ENCODE measurements at places on chromosomes 6 and 20.

DNA sequence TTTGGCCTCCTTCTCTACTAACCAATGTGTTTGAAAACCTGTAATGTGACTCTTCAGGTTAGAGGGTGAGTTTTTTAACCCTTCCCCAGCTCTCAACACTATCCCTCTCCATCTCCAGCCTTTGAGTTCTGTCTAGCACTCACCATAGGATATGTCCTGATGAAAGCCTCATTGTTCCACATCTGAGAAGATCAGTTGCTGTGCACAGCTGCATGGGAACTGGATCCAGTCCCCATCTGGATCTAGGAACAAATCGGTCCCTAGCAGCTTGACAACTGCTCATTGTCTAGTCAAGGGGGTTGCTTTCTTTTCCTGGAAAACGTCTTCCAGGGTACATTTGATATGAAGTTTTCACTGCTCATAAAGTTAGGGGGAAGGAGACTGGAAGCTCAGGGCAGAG, 45.4 kb upstream of the AGPAT4 start:
- DNase-seq: no peak

DNA sequence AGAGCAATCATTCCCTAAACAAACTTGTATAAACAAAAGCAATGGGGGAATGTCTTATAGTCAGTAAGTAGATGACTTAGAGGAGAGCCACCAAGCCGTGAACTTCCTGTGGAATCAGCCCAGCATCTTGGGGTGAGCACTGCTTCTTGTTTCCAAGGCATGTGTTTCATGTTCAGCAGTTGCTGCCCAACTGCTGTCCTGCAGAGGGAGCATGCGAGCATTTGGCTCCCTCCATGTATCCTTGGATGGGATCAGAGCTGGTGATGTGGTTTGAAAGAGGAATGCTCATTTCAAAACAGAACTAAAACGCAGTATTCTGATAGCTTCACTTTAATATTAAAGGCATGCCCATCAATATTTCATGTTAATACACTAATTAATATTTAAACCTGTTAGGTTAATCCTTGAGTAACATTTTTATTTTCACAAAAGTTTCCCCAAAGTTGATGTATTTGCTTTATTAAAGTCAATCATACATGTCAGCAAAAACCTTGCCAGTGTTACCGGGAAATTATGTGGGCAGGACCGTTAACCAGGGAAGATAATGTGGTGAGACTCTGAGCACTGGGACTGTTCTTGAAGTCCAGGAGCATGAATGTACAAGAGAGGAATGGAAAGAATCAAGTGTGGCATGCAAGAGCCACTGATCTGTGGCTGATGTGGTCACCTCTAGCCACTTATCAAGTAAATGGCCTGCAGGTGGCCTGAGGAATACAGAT, 172.1 kb upstream of the GGTLC1 start:
- peak; percentile 43 for DNase-seq

DNA sequence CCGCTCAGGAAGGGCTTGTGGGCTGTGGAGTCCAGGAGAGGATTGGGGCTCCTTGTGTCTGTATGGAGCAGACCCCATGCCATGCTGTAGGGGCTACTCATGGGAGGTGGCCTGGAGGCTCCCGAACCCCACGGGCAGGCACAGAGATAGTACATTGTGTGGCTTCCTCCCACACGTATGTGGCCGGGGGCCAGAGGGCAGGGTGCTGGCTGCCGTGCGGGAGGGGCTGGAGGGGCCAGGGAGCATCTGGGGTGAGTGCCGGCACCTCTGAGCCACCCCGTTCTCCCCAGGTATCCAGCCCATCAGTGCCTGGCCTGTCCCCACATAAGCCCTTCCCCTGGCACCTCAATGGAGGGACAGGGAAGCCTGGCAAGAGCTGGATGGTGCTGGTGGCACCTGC, 7.6 kb downstream of the RBBP8NL start:
- no peak for DNase-seq

- no peak for DNase-seq
Measured at GRCh38 chr6:122778302-122778701, 1.2 kb upstream of the FABP7 start.

DNA sequence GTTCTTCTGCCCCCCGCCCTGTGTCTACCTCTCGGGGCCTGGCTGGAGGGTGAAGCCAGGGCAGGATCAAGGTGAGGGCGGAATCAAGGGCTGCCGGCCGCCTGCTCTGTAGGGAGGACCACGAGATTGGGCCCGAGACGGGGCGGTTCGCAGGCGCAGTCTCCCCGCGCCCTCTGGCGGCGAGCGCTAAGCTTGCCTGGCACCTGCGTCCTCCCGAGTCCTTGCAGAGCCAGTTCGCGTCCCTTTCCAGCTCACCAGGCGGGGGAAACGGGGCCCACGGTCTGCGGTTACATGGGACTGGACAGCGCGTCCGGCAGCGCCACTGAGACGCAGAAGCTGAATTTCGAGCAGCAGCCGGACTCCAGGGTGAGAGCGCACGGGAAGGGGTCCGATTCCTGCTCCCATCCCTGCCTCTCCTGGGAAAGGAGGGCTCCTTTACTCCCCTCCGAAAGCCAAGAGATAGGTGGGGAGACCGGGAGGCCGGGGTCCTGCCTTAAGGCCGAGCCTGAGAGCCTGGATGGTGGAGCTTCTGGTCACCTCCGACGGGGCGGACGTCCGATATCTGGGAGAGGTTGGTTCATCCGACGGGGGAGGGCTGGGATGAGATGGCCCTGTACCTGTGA, 3.6 kb upstream of the MATN4 start:
- peak; percentile 75 for DNase-seq

GRCh38 chr6:84422380-84422968, 195.0 kb upstream of the CEP162 start:
- peak; percentile 3 for DNase-seq

DNA sequence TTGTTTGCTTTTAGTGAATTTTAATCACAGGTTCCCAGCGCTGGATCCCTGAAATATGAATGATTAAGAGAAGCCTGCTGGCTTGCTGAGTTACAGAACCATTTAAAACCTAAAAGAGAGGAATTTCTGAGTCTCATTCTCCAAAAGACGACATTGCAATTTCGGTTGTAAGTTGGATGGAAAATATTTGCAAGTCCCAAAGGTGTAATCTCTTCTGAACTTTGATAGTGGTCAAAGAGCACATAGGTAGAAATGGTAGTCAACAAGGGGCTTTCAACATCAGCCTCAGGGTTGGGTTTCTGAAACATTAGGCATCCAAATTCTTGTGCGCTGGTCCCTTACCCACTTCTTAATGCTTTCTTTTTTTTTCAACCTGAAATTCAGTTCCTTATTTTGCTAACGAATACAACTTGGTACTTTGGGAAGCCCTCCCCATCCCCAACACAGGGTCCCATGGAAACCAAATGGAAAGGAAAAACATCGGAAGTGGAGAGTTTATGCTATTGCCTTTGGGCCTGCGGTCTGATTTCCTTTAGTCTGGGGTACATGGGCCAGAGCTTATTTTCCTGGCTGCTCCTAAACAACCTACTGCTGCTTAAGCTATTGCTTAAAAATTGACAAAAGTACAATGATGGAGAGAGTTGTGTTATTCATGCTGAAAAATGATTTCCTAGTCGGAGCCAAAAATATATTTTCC, 117.0 kb upstream of the KCNK16 start:
- DNase-seq: no peak

- DNase-seq: no peak
Measured at GRCh38 chr6:88722686-88723085, 240.7 kb downstream of the RNGTT start.

DNA sequence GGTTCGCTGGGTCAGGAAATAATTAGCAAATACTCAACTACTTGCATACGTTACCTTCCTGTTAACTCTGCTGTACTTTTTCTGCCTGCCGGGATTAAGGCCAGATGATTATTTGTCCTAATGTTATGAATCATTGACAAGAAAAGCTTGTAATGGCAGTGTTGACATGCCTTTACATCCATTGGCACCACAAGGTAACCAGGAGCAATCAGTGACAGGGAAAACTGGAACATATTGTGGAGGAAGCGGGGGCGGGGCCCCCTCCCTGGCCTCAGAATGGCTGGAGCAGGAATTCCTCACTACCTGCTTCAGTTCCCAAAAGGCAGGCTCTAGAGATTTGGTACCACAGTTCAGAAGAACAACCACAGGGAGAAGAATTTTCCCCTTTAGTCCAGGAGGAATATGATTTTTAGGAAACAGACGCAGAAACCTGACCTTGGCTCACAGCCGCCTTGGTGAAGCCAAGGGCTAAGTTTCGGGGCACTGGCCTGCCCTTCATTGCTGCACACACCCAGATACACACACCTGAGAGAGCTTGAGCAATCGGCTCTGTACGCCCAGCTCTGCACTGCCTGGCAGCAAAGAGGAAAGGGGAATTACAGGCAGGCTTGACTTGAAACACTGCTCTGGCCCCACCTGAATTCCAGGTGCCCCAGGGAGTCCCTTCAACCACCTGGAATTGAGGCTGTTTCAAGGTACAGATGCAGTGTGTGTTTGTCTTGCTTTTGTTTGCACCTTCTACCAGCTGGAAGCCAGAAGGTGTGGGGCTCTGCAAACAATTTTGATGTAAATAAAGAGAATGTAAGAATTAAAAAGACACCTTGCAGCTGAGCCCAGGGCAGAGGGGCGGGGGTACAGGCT, 89.8 kb downstream of the MYB start:
- no peak for DNase-seq

DNA sequence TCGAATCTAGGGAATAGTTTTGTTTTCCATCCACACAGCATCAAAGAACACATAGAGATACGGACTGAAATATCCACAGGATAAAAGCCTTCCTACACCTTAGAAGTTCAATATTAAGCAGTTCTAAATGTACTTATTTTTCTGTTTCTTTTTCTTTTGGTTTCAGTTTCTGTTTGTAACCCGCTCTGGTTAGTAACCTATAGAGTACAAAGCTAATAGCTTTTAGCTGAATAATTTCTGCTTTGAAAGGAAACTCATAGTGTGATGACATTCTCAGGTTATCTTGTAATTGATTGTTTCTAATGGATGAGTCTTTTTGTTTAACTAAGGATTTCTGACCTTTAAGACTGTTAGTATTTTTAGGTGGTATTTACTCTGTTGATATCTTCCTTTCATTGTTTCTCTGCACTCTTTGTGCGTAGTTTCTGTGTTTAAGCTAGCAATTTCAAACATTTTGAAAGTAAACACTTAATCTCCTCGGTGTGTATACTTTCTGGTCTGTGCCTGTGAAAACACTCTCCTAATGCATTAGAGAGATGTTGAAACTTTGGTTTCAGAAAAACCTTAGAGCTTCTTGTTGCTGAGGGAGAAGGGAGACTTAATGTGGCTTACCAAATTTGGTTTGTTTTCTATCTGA, 385.5 kb downstream of the HDGFL1 start:
- DNase-seq: peak; percentile 6

GRCh38 chr6:33450434-33450833, 3.9 kb upstream of the ZBTB9 start:
- DNase-seq: peak; percentile 80

Measured in suppressor macrophage treated with lipopolysaccharide for 4 hours (primary cell).